G401 (cell line): ENCODE measurements at places on chromosomes 1 and 21. TPM values are rescaled to one million over a fixed set of nuclear protein-coding genes. Genes with fewer than 3 reads are reported as not detected.

DNA sequence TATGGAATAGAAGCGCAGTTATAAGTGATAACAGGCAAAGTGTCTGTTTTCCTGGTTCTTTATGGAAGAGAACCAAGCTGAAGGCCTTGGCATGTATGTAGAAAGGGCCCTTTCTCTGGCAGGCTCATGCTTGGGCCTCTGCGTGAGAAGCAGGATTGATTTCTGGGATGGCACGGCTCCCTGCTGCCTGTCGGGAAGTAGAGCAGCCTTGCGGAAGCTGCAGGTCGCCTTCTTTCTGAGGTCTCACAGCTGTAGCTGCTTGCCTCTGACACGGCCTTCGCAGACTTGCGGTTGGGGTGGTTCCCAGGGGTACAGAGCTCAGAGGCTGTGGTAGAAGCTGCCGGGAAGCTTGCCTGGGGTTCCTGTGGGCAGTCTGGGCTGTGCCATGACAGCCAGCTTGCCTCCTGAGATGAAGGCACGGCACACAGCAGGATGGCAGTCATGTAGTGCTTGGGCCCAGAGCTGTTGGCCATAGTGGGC lies 39.4 kb downstream of the TRAPPC10 start:
- peak; percentile 78 for DNase-seq

- no peak for DNase-seq
These were observed 85.4 kb upstream of the LRRC8D start for GRCh38 chr1:89735479-89735878.

DNA sequence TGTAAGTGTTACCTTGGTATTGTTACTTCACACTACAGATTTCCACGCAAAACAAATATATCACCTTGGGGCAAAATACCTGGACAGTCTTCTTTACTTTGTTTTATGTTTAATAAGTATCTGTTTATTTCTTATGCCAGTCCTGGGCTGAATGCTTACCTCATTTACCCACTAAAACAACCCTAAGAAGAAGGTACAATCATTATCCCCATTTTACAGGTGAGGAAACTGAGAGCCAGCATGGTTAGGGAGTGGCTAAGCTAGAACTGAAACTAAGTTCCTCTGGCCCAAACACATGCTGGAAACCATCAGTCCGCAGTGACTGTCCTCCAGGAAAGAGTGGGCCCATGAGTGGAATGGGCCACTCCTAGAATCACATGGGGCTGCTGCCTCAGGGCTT lies 13.0 kb upstream of the GUCA2B start:
- DNase-seq = no peak

DNA sequence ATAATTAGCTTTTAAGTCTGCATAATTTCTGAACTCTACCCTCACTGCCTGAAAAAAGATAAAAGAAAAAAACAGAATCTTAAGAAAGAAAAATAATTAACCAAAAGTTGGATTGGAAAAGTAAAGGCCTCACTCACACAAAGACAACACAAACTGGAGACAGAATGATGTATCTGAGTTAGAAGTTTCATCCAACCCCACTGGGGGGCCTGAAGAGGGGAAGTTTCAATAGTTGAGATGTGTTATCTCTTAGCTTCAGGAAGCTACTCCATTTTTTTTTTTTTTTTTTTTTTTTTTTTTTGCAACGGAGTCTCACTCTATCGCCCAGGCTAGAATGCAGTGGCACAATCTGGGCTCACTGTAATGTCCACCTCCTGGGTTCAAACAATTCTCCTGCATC lies 19.9 kb downstream of the SYDE2 start:
- DNase-seq = no peak

Gene SPATA21
- not detected in 2 replicates for total RNA-seq

Gene SMYD2
- total RNA-seq = 30.5 and 53.3 TPM in 2 replicates

Gene DNM3
- 8.3 and 13.0 TPM in 2 replicates for total RNA-seq

Gene LYPLAL1
- total RNA-seq = 11.1 and 11.5 TPM in 2 replicates

Gene RAB3B
- 2.3 and 3.0 TPM in 2 replicates for total RNA-seq

Gene SAMD11
- 398 and 434 TPM in 2 replicates for total RNA-seq
